ENCODE measurements at places on chromosomes 6 and 20.

DNA sequence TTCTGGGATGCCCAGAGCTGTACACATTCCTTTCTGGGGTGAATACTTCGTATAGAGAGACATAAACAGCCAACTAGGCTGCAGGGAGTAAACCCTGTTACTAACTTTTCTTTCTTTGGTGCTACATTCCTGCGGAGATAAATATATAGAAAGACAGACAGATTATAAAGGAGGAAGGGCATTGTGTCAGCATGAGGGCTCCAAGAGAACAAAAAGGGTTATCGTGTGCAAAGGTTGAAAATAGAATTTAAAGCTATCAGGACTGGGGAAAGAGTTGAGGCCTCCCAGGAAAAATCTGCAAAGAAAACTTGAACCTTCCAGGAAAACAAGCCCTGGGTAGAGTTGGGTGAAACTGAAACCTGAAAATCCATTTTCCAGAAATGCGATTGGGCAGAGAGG is 68.0 kb downstream of the TMEM170B start:
- no peak for DNase-seq

DNA sequence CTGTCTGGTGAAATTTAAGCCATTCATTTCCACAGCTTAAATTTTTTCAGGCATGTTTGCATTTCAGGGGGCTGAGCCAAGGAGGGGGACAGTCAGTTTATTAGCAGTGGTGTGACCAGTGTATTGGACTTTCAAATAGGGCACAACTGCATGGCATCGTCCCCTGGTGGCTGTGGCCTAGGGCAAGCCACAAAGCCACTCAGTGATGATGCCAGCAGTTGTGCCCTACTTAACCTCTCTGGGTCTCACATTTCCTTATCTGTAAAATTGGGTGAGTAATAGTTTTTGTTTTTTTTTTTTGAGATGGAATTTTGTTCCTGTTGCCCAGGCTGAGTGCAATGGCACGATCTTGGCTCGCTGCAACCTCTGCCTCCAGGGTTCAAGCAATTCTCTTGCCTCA is 48.0 kb downstream of the CDC5L start:
- DNase-seq, result no peak

GRCh38 chr6:26394289-26394688 is 7.8 kb upstream of the BTN3A1 start:
- DNase-seq, result no peak

- no peak for DNase-seq
Measured at GRCh38 chr6:99933129-99933528, 60.9 kb downstream of the MCHR2 start.

DNA sequence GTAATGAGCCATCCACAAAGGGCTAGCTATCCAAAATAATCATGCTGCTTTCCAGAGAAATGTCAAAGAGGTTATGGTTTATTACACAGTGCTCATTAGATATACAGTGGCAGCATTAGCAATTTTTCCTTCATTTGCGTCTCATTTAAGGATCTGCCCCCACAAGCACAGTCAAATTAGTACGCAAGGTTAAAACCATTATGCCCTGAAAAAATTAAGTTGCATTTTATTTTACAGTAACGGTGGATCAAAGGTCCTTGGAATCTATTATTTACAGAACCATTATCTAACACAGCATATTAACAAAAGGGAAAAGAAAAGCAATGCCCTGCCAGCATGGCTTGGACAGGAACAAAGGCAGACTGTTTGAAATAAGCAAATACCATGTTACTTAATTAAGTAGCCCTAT is 144.8 kb downstream of the PDSS2 start:
- no peak for DNase-seq

DNA sequence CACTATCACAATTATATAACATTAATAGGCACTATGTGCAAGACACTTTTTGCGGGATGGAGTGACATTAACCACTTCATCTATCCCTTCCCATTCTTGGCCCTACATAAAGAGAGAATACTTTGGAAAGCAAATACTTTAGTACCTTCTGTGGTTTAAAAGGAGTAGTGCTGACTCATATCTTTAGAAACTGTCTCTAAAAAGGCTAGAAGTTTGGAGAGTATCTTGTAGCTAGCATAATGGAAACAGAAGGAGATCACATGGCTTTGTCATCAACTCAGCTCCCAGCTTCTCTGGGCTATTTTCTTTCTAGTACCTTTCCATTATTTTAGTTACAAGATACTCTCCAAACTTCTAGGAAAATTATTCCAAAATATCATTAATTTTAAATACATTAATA is 157.5 kb downstream of the ADGRG6 start:
- no peak for DNase-seq

- no peak for DNase-seq
Measured at GRCh38 chr6:158825951-158826306, 6.8 kb upstream of the EZR start.

DNA sequence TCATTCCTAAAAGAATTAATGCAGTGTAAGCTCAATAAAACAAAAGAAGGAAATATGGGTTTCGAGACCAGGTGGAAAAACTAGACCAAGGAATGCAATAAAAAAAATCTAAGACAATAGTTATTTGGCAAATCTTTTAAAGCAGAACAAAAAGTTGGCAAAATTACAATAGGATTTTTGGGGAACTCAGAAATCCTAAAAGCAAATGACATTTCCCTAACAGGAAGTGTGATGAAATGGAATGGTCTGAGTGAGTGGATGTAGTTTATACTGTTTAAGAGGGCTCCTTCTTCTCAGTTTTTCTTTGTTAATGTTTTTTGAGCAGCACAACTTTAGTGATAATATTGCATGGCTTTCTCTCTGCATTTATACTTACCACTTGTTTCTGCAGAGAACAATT is 190.0 kb downstream of the PLCB4 start:
- DNase-seq, result no peak

GRCh38 chr20:8132484-8133309 is 631 bp downstream of the PLCB1 start:
- peak; percentile 13 for DNase-seq

GRCh38 chr6:1279065-1279464 is 32.8 kb upstream of the FOXQ1 start:
- DNase-seq, result no peak

DNA sequence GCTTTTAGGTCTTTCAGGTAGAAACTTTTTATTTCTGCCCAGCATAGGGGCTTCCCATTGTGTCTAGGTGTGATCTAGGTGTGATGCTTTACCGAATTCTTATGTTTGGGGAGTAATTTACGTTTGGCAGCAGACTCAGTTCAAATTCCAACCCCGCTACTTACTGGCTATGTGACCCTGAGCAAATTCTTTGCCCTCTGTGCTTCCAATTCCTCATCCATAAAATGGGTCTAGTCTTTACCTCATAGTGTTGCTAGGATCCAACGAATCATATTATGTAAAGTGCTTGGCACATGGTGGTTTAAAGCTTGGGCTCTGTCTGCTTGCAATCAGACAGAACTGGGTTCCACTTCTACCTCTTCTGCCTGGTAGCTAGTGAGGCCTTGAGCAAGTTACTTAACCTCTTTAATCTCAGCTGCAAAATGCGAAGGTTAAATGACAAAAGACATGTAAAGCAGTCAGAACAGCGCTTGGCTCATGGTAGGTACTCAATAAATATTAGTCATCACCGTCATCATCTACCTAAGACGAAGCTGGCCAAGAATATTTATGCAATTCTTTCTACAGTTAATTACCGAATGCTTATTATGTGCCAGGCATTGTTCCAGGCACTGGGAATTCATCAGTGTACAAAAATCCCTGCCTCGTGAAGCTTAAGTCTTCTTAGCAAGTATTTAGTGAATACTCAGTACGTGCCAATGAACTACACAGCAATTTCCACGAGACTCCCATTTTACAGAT is 1.0 kb downstream of the NSFL1C start:
- no peak for DNase-seq

DNA sequence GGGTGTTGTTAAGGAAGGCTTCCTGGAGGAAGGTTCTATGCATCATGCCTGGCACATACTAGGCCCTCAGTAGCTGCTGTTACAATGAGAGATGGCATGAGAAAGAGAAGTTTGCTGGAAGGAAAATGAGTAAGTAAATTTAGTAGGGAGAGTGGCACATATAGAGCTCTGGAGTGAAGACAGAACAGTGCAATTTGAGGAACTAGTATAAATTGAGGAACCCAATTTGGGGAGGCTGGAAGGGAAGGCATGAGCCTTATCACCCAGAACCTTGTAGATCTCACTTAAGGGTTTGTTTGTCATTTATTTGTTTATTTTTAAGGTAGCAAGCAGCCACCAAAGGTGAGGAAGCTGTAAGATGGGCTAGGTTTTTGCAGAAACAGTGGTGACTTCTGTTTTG is 87.1 kb upstream of the SCGN start:
- no peak for DNase-seq

DNA sequence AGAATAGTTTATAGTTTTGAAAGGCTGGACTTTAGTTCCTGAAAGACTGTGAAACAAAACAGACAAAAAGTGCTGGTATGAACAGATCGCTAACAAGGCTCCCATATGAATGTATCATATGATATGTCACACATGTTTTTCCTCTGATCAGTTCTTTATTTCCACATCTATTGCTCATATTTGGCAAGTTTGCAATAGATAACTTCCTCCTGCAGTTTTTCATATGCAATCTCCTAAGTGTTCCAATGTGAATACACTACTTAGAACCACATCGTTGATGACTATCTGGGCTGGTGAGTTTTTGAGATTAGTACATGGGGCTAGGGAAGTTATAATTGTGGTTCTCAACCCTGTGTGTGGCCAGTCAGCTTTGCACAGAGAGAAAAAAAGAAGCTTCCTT is 23.1 kb downstream of the CRYBG1 start:
- no peak for DNase-seq

DNA sequence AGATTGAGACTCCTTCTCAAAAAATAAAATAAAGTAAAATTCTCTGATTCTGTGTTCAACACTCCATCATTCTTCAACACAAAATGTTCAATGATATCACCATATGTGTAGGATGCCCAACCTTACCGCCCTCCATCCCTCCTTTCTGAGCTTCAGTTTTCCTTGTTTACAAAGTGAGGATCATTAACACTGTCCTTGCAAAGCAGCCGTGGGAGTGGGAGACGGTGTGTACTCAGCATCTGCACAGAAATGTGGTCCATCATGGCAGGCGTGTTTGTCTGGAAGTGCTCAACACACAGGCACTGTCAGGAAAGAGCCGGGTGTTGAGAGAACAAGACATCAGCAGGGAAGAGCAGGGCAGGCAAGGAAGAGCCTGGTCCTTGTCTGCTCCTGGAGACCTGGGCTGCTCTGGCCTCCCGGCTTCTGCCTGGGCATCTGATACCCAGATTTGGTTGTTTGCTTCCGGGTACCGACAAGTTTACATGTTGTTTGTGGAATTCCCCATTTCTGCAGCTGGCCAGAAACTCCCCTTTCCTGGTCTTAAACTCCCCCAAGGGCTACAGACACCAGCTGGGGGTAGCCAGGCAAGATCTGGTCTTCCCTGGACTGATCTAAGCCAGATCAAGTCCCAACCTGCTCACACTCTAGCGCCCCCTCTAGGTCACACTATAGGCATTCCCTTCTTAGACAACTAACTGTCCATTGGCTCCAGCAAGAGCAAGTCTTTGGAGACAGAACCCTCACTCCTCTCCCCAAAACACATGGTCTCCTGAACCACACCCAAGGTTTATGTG is 26.7 kb upstream of the TTPAL start:
- DNase-seq, result no peak

DNA sequence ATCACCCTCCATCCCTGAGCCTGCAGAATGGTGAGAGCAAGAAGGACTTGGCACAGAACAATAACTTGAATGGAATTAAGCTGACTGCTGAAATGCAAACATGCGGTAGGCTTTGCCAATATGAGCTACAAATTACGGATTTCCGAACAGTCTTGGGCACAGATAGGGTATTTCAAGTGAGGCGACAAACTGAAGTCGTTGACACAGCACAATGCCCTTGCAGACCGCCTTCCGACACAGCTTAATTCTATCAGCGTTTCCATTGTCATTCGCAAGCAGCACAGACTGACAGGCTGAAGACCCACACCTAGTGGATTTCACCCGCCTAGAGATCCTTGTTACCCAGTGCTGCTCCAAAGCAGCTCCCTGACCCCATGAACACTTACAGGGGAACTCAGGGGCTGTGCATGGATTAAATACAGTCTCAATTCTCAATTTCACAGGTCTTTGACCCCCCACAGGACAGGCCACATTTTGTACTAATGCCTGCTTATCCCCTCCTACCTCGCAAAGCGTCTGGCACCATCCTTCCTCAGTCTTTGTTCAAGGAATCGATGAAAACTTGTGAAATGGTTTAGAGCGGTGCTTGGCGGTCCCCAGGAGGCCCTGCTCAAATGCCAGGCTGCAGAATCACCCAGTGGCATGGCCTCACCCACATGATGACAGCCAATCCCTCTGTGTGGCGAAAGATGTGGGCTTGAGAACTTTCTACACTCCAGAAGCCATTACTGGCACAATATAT is 34.6 kb downstream of the RAMACL start:
- DNase-seq, result no peak

DNA sequence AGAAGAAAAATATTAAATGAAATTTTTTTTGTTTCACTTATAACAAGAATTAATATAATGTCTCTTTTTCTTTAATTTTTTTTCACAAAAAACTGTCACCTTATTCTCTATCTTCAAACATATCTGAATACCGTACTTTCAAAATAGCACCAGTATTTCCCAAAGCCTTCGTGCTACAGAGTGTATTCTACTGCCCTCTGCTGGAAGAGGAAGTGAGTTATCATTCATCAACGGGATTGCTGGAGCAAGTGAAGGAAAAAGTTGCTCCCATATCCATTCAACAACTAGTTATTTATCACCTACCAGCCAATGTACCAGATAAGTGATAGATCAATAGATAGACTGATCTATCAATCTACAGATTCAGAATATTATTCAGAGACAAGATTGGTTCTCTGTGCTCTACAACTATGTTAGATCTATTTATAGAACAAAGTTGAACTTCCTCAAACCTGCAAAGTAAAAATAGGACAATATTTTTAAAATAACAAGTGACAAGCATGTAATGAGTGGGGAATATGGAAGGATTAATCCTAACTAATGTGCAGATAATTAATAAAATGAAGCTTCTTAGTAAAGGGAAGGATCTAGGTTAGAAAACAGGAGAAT is 26.7 kb upstream of the TFAP2B start:
- no peak for DNase-seq

DNA sequence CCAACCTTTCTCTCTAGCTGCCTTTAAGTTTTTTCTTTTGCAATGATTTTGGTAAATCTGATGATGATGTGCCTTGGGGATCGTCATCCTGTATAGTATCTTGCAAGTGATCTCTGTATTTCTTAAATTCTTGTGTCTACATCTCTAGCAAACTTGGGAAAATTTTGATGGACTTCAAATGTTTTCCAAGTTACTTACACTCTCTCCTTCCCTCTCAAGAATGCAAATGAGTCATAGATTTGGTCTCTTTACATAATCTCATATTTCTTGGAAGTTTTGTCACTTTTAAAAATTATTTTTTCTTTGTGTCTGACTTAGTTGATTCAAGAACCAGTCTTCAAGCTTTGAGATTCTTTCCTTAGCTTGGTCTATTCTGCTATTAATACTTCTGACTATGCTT is 176.4 kb downstream of the TBC1D32 start:
- no peak for DNase-seq

DNA sequence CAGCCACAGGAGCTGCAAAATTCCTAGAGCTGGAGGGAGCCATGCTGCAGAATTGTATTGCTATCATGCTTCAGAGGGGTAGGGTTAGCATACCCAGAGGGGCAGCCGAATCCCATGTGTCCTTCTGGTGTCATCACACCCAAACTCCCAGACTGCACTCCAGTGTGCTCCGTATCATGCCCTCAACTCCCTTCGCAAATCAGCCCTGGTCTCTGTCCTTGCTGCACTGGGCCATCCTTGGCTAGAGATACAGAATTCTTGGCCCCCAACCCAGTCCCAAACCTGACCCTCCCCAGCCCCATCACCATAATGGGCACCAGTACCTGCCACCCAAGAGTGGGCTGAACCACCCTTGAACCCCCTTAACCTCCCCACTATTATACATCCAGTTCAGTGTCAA is 138.3 kb downstream of the ANKRD60 start:
- DNase-seq, result no peak

- DNase-seq, result no peak
Measured at GRCh38 chr20:36062799-36063198, 91.7 kb upstream of the EPB41L1 start.
